ENCODE measurements at places on chromosomes 6 and 20.
A peak's percentile ranks its signal among the peaks of the same experiment; 100 is the strongest.

- no peak for DNase-seq
Observed at GRCh38 chr6:151440930-151441329, 11.0 kb downstream of the RMND1 start.

GRCh38 chr20:1860446-1860845, 34.8 kb upstream of the SIRPA start:
- DNase-seq: no peak

GRCh38 chr6:32060966-32061655, 22.9 kb downstream of the CYP21A2 start:
- no peak for DNase-seq

DNA sequence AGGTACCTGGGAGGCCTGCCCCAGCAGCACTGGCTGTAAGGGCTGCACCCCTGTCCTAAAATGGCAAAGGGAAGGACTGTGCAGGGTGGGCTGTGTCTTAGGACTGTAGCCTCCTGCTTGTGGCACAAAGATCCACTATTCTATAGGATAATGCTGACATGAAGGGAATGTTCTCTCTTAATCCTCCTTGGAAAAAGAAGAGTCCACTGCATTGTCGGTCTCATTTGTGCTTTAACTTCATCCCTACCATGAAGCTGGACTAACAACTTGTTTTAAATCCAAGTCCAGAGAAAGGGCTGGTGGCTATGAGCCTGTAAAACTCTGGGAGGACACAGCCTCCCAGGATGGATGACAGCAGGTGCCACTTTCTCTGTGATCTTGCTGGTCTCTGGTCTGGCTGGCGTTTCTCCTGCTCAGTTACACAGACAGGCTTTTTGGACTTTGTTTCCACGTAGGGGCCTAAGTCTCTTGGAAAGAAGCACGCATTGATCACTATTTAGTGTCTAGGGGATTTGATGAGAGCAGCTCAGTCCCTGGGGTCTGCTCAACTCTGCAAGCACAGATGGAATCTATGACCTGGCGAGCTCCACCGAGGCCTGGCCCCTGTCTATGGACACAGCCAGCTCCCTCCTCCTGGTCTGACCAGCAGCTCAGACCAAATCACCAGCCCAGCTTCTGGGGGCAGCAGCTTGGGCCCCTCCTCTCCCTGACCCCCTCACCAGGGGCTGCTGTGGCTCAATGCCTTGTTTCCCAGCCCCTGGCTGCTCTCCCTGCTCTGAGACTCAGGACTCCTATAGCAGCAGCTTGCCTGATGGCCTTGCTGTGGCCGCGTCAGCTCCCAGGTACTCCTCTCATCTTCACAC, 4.8 kb downstream of the CST3 start:
- DNase-seq: no peak

- DNase-seq: no peak
Observed at GRCh38 chr6:163876391-163876790, 461.9 kb downstream of the QKI start.

DNA sequence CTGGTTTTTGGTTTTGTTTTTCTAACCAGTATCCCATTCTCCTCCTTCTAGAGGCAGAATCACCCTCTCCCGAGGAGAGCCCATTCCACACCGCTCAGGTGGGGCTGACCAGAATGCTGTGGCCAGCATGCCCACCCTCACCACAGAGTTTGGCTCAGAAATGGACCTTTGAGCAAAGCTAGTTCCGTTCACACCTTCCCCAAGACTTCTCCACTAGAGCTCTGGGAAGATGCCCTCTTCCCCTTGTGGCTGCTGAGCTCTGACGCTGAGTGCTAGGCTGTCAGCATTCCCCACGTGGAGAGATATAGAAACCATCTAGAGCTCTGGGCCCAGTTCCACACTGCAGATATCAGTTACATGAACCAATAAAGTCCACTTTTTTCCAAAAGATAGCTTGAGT, 7.9 kb downstream of the GPLD1 start:
- no peak for DNase-seq

- DNase-seq: no peak
Observed at GRCh38 chr6:95517568-95517967, 59.8 kb upstream of the MANEA start.

DNA sequence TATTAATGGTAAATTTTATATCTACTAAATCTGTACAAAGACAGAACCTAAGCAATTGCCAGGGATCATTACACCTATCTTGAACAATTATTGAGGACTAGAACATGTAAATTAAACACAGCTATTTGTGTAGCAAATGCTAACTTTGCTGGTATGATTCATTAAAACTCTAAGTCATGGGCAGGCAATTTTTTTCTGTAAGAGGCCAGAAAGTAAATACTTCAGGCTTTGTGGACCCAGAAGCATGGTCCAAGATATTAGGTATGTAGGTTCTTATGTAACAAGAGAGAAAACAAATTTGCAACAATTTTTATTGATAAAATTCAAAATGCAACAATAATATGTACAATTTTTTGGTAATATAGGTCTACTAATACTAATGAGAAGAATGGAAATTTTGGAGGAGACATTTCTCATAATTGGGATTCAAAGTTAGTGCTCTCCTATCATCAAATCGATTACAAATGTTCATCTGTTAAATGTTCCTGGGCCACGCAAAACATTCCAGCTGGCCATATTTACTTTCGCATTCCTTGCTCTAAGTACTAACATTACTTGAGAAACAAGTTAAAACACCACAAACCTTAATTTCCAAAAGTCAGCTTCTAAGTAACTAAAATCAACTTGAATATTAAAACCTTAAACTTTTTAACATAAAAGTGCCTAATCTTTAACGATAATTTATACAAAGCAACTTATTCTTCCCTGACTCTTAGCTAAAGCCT, 4.3 kb downstream of the TMEM30A start:
- no peak for DNase-seq

DNA sequence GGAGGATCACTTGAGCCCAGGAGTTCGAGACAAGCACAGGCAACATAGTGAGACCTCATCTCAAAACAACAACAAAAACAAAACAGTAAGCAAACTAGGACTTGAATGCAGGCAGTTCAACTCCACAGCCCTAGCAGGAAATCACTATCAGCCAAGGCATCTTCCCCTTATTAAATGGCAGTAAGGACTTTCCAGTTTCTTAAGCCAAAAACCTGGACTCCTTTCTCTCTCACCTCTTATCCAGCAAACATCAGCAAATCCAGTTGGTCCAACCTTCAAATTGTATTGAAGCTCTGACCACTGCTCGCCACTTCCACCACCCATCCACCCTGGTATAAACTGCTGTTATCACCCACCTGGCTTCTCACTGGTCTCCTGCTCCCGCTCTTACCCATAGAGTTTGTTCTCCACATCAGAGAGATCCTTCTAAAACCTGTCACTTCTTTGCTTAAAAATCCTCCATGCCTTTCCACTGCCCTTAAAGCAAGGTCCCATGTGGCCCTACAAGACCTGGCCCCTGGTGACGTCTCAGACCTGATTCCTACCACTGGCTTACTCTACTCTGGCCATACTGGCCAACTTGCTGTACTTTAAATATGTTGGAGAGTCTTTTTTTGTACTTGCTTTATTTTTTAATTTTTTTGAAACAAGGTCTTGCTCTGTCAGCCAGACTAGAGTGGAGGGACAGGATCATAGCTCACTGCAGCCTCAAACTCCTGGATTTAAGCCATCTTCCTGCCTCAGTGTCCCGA, 27.6 kb downstream of the BCL2L1 start:
- no peak for DNase-seq

- DNase-seq: no peak
Observed at GRCh38 chr6:158758941-158759479, 60.2 kb downstream of the EZR start.

DNA sequence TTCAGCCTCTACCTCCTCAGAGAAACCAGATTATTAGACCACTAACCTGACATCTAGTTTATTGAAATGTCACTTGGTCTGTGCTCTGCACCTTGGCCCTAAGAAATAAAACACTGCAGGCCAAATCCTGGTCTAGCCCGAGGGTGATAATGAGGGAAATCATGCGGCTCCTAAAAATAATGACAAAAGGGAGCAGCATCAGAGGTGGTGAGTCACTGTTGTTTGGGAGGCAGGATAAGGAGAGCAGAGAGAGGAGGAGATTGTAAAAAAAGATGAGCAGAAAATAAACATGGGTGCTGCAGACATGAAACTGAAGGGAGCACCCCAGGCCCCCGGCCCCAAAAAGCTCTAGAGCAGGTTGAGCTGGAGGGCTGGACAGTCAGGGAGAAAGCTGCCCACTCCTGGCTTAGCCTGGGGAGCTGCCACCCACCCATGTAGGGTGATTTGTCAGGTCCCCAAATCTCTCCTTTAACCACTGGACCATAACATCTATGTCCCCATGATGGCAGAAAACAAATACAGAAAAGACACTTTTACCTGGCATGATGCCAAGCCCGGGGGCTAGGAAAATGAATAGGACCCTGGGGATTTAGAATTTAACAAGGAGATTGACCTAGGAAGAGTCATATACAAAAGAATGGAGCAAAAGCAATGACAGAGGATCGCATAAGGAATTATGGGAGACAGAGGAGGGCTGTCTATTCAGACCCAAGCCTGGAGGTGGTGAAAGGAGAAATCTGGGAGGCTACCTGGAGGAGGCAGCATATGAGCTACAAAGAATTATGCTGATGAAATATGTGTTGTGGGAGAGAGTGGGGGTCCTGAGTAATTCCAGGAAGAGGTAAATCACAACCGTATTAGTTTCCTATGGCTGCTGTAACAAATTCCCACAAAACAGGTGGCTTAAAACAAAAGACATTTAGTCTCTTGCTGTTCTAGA, 103.7 kb downstream of the SNAP25 start:
- DNase-seq: peak; percentile 33

- DNase-seq: no peak
Observed at GRCh38 chr6:34606477-34607265, 50.5 kb upstream of the SPDEF start.

DNA sequence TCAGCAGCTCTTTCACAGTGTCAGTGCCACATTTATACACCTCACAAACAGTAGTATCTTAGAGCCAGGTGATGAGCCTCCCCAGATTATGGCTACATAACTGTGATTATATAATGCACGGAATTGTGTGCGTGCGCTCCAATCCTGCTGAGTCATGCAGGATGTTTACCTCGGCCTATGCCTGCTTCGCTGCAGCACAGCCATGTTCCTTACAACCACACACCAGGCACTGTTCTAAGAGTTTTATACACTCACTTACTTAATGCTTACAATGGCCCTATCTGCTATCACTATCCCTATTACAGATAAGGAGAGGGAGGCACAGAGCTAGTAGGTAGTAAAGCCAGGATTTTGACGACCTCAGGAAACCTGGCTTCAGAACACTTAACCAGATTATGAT, 7.3 kb downstream of the ZKSCAN3 start:
- no peak for DNase-seq

GRCh38 chr20:33827634-33828325, 16.6 kb downstream of the CHMP4B start:
- no peak for DNase-seq

GRCh38 chr6:131492932-131493573, 80.0 kb upstream of the ARG1 start:
- no peak for DNase-seq

- no peak for DNase-seq
Observed at GRCh38 chr20:57231951-57232428, 34.5 kb downstream of the BMP7 start.

DNA sequence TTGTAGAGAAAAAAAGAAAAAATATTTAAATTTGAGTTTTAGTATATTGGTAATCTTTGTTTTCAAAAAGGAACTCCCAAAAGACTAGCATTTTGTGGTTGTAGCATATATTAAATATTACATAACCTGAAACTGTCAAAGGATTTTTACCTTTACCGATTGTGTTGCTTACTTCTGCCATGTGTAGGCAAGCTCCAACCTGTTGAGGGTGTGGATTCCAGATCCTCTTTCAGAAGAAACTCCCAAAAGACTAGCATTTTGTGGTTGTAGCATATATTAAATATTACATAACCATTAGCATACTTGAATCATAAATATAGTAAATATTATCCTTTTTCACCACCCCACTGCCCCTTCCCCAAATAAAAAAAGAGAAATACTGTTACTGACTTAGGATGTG, 3.2 kb downstream of the DSE start:
- no peak for DNase-seq

- DNase-seq: no peak
Observed at GRCh38 chr20:58886546-58886945, 34.0 kb downstream of the GNAS start.

- no peak for DNase-seq
Observed at GRCh38 chr20:19918965-19919329, 98.2 kb upstream of the NAA20 start.

- DNase-seq: no peak
Observed at GRCh38 chr6:43295456-43295855, 2.6 kb upstream of the SLC22A7 start.

GRCh38 chr6:20927130-20927860, 393.0 kb downstream of the CDKAL1 start:
- DNase-seq: no peak

DNA sequence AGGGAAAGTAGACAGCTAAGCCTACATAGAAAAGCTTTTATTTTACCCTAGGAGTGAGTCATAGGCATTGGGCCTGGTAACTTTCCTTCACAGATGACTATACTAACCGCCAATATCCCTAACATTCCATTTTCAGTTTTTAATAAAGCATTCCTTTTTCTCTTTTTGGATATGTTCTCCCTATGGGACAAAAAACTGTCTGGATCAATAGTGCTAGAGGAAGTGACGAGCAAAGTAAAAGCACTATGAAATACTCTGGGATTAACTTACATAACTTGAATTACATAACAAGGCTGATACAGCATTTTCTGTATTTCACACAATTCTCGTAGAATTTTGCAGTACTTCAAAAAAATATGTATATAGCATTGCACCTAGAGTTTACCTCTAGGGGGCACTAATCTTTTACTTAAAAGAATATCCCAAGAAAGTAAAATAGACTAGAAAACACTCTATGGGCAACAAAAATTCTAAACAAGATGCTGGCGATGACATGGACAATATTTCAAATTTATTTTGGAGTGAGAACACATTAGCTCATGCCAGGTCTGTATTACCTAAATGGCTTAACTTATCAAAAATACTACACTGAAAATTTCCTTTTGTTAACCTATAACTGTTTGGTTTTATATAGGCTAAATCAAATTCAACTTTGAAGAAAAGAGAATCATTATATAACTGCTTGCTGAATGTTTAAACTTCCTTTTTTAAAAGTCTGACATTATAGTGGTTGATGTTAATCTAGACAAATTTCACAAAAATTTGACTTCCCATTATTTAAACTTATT, 66.3 kb upstream of the DST start:
- DNase-seq: peak; percentile 64

All from putamen (tissue), 1 donor.